ENCODE measurements at places on chromosomes 11 and 22. TPM values are rescaled to one million over a fixed set of nuclear protein-coding genes. Genes with fewer than 3 reads are reported as not detected.

GRCh38 chr22:49011379-49011768 is 816.3 kb downstream of the BRD1 start:
- no peak for DNase-seq

GRCh38 chr11:75275581-75275980 is 35.0 kb downstream of the TPBGL start:
- no peak for DNase-seq

The GVQW3 gene
- total RNA-seq: 0.51 TPM

- no peak for DNase-seq
These were observed 93.6 kb downstream of the NELL1 start for GRCh38 chr11:20762980-20763379.

GRCh38 chr11:23226331-23227077 is 366.2 kb upstream of the CCDC179 start:
- DNase-seq: no peak

GRCh38 chr22:49972163-49973017 is 11.8 kb downstream of the PIM3 start:
- DNase-seq: no peak

DNA sequence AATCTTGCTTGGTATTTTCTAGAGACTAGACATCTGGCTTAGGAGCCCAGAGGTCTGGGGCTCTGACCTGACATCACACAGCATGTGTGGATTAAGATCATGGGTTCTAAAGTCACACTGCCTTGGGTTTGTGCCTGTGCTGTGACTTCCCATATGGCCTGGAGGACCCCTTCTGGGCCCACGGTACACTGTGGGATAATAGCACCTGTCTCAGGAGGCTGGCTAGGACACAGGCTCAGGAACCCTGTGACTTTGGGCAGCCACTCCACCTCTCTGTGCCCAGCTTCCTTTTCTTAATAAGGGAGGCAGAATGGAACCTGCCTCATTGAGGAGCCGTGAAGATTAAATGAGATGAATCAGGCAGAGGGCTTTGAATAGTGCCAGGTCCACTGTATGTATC is 99.2 kb upstream of the B3GAT1 start:
- DNase-seq: no peak

The PRRG4 gene
- 1.3 TPM for total RNA-seq

The AP5B1 gene
- 12.8 TPM for total RNA-seq

- DNase-seq: no peak
These were observed 12.7 kb upstream of the SEPTIN5 start for GRCh38 chr22:19701420-19702145.

GRCh38 chr11:67548555-67549110 is 25.4 kb upstream of the CABP2 start:
- DNase-seq: no peak

GRCh38 chr11:11009179-11009578 is 151.3 kb upstream of the ZBED5 start:
- DNase-seq: no peak

DNA sequence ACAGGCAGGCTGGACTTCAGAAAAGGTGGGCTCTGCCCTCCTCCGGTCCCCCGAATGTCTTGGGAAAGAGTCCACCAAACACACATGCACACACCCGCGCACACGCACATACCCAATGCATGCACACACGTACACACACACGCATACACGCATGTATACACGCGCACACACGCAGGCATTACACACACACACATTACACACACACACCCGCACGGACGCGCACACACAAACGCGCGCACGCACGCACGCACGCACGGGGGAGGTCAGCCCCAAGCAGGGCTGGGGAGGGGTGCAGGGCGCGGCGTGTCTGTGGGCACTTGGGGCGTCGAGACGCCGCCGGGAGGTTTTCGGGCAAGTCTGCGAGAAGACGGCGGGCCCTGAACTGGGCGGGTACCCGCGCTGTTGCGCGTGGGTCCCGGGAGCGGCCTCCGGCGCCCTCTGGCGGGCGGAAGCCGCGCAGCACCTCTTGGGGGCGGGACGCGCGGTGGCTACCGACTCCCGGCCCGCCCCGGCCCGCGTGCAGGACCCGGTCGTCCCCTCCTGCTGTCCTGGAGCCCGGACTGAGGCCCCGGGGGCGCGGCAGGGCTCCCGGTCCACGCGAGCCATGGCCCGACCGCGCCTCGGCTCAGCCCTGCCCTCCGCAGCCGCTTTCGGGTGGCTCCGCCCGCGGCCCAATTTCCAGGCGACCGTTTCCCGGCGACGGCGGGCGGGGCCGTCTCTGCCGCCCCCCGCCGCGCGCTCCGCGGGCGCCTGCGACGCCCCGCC is 3.6 kb downstream of the SEPTIN5 start:
- peak; percentile 53 for DNase-seq

DNA sequence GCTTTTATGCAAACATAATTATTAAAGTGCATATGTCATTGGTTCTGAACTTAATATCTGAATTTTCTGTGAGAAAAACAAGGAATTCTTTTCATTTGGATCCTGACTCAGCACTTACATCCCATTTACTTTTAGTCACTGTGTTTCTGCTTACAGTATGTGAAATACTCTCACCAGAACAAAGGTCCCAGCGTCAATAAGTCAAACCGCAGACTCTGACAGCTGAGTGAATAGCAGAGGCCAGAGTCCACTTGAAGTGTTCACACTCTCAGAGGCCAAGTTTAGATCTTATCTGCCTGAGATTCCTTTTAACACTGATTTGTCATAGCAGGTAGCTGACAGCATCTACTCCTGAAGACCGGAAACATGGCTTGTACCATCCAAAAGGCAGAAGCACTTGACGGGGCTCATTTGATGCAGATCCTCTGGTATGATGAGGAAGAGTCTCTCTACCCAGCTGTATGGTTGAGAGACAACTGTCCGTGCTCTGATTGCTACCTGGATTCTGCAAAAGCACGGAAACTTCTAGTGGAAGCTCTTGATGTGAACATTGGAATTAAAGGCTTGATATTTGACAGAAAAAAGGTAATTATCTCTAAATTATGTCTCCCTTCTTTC is 14.6 kb downstream of the BBOX1 start:
- DNase-seq: peak; percentile 77

DNA sequence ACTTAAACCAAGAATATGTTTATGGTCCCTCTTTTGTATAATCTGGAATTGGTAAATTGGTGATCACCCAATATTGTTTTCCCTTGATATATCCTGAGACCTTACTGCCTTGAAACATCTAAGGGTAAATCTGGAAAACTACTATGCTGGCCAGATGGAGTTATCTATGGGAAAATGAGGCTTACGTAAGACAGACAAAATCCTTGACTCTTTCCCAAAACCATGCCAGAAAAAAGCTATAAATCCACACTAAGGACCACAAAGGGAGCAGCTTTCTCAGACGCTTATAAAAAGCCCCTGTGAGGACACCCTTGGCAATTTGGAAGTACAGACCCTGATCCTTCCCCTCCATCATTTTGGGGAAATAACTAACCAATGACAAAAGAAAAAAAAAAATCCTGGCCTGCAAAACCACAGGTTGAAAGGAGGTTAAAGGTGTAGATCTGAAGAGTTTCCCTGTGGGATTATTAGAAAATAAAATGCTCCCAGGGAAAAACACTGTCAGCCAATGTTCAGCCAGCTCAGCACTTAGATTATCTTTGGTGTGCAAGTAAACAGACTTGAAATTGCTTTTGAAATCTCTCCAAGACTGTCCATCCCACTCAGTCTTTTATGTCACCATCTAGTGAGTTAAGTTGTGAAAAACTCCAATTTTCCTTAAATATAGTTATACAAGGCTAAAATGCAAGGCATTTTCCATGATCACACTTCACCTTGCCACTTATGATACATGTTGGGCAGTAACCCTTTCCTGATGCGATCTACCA is 6.6 kb upstream of the AMBRA1 start:
- no peak for DNase-seq

- no peak for DNase-seq
These were observed 102.0 kb upstream of the HSD17B12 start for GRCh38 chr11:43578346-43579170.

DNA sequence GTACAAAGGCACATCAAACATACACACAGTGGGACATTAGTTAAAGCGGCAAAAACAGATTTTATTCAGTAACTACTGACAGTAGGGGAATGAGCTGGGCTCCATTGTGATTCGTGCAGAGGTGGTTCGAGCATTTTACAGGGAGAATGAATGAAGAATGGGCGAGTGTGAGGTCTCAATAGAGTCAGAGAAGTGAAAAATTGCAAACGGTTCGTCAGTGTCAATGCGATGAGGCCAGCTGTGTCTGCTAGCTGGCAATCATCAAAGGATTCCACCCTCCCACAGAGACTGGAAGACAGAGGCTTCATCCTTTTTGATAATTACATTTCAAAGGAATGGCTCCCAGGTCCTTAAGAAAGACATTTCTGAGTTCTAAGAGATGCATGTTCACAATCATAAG is 17.4 kb downstream of the OR4D9 start:
- no peak for DNase-seq

GRCh38 chr11:112961751-112962578 is 745 bp downstream of the NCAM1 start:
- DNase-seq: peak; percentile 26

- no peak for DNase-seq
These were observed 57.6 kb downstream of the USP47 start for GRCh38 chr11:11899401-11899800.

The ROBO3 gene
- total RNA-seq: 18.5 TPM

DNA sequence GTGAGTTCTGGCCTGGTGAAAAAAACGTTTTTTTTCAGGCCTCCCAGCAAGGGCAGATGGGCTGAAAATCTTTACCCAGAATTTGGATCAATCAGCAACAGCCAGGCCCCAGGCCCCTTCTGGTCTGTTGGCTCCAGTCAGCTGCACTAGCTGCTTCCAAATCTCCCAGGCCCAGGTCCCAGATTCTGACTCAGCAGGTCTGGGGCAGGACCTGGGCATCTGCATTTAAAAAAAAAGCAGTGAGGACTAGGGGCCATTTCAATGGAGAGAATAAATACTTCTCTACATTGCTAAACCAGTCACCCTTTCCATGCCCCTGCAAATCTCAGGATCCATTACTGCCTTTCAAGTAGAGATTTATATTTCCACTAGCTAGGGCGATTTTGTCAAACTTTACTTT is 4.3 kb downstream of the SLC15A3 start:
- no peak for DNase-seq

- no peak for DNase-seq
These were observed 340.4 kb downstream of the SOX6 start for GRCh38 chr11:16015741-16016467.

The NRIP3 gene
- 23.4 TPM for total RNA-seq

The ARHGEF17 gene
- 15.7 TPM for total RNA-seq

- DNase-seq: no peak
These were observed 153.2 kb downstream of the CTTN start for GRCh38 chr11:70551351-70552166.

DNA sequence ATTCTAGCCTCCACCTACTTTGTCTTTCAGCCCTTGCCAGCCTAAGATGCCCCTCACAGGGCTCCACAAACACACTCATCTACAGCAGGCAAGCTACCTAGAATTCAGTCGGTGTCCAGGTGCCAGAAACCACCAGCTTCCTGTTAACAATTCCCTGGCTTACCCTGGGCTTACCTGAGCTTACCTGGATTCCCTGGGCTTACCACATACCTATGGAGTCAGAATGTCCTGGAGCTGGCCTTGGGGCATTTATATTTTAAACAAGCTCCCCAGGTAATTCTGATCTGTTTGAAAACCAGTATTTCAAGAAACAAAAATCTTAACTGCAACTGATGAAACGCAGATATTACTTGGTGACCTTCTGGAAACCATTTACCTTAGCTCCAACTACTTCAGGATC is 123.6 kb downstream of the SLC1A2 start:
- DNase-seq: no peak

DNA sequence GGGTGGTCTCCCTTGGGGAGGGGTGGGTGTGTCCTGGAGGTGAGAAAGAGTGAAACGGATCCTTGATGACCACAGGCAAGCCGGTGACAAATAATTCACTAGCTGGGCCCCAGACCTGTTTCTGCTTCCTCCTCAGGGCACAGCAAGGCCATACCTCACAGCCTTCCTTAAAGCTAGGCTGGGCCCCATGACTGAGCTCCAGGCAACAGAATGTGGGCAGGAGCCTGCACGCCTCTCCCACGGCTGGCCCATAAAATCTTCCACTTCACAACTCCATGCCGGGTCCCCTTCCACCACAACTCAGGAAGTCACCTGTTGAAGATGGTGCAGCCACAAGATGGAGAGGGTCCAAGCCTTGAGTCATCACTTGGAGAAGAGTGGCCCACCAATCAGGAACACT is 23.9 kb downstream of the SLC22A12 start:
- DNase-seq: no peak

The SC5D gene
- 52.2 TPM for total RNA-seq

DNA sequence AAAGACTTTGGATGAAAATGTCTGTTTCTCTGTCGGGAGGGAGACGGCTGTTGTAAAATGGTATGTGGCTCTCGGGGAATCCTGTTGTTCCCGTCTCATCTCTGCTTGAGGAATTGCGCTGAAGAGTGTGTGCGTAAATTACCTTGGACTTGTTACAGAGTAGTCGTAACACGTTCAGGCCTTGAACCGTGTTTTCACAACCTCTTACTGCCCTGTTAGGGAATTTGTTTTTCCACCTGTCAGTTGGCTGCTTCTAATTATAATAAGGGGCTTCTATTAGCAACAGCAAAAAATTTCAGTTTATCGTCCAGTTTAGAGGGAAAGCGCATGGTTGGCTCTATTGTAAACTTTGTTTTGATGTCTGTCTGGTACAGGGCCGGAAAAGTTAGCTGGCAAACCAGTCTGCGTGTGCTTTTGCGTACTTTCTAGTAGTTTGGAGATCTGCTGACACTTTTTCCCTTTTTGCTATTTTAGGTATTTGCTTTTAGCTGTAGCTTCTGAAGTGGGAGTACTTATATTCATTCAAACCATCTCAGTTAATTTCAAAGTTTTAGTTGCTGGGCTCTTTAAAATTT is 1.5 kb downstream of the HIPK3 start:
- peak; percentile 61 for DNase-seq

DNA sequence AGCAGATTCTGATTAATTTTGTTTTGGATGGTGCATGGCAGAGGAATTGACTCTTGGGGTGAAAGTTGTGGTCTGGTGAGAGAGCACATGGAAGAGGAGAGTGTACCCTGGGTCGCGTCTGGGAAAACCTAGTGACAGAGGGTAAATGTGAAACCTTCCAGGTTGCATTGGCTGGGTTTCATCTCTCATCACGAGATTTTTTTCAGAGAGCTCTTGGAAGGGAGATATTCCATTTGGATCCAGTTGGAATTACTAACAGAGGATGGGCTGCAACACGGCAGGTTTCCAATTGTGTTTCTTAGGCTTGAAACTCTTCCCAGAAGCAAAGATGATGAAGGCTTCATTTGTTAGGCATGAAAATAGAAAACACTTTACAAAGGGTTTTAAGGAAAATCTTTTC is 109.7 kb upstream of the MTMR2 start:
- no peak for DNase-seq

The ANO5 gene
- not detected for total RNA-seq

The SYTL2 gene
- total RNA-seq: 84.4 TPM

All from LHCN-M2 (cell line).